ENCODE measurements at places on chromosomes 3 and 15.

DNA sequence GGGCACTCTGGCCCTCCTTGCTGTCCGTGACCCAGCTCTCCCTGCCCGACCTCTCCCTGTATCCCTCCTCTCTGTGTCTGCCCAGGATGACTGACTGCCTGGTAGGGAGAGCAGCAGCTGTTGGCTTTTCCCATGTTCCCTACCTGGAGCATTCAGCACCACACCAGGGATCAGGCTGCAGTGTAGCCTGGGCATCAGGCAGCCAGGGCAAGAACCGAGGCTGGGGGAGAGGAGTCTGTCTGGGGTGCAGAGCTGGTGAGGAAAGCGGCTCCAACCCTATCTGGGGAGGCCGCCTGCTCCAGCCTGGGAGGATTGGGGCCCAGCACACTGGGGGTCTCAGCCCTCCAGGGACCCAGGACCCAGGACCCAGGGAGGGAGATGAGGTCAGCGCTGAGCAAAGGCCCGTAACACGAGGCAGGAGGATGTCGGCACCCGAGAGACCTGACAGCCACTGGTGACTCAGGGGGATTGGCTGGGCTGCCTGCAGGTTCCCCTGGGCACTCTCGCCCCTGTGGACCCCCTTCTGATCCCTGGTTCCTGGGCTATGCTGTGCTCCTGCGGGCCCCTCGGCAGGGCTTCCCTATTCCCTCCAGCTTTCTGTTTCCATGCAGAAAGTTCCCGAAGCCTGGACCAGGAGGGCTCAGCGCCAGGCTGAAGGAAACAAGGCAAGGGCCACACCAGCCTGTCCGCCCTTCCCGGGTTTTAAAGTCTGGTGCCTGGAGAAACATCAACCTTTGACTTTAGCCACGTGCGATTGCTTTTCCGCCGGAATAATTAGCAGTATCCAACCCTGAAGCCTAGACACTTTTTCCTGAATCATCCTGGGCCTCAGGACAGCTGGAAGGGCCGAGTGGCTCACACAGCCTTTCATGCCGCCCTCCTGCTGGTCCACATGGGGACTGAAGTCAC, 128.2 kb upstream of the MEF2A start:
- DNase-seq: no peak

- DNase-seq: no peak
Observed at GRCh38 chr15:78280319-78281072, 16.1 kb downstream of the DNAJA4 start.

DNA sequence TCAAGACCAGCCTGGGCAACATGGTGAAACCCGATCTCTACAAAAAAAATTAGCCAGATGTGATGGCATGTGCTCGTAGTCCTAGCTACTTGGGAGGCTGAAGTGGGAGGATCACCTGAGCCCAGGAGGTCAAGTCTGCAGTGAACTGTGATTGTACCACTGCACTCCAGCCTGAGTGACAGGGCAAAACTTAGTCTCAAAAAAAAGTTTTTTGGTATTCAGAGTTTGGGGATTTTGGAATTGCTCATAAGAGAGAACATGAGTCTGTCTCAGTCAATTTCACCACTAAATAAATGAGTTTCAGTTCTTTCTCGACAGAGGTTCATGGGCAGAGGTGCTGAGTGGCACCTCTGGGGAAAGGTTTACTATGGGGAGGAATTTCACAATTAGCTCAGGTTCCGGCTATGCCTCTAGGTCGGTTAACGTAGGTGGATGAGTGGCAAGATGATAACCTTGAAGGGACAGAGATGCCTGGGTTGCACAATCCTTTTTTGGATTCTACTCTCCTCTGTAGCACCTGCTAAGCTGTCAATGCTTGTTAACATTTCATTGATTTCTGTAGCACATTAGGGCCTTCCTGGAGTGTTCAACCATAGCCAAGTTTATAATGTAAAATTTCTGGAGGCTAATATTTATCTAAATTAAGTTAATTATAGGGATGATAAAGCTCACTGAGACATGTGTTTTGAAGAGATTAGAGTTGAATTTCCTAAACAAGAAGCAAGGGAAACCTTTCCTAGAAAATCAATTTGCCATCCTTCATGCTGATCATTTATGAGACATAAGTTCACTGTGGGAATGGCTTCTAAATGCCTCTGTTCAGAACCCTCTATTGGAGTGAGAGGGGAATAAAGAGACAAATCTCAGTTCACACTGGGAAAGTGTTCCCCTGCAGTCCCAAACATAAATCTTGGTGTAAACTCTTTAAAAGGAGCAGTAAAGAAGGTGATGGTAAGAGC, 37.4 kb upstream of the DCP1A start:
- DNase-seq: no peak

GRCh38 chr3:45659661-45660566, 29.3 kb upstream of the SACM1L start:
- DNase-seq: peak; percentile 95

DNA sequence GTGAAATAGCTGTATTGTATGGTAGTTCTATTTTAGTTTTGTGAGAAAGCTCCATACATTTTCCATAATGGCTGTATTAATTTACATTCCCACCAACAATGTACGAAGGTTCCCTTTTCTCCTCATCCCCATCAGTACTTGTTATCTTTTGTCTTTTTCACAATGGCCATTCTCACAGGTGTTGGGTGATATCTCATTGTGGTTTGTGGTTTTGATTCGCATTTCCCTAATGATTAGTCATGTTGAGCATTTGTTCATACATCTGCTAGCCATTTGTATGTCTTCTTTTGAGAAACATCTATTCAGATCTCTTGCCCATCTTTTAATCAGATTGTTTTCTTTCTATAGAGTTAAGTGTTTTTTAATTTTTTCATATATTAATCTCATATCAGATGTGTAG, 931.9 kb downstream of the IGSF11 start:
- DNase-seq: no peak

DNA sequence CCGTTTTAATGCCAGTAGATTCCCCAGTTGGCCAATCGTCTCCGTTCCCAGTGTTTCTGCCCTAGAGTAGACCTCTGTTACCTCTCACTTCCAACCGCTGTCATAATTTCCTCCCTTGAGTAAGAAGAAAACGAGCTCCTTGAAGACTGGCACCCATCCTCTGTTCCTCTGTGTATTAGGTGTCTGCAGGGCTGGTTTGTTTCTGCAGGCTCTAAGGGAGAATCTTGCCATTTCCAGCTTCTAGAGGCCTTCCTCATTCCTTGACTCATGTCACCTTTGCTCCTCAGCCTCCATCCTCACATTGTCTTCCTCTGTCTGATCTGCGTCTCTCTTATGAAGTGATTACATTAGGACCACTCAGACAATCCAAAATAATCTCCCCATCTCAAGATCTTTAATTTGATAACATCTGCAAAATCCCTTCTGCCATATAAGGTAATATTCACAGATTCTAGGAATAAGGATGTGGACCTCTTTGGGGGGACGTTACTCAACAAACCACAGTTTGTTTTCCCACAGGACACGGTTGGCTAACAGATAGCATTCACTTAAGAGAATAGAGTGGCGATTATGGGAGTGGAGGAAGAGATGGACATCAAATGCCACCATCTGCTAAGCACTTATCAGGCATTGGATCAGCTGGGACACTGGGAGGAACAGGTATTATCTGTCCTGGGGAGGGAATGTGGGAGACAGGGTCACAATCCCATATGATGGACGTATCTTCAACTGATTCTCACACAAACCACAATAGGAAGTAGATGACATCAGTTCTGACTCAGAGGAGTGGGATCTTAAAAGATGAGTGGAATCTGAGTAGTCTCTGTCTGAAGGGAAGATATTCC, 17.1 kb downstream of the ARHGAP31 start:
- DNase-seq: peak; percentile 73

- no peak for DNase-seq
Observed at GRCh38 chr3:113222451-113223086, 11.2 kb downstream of the BOC start.

DNA sequence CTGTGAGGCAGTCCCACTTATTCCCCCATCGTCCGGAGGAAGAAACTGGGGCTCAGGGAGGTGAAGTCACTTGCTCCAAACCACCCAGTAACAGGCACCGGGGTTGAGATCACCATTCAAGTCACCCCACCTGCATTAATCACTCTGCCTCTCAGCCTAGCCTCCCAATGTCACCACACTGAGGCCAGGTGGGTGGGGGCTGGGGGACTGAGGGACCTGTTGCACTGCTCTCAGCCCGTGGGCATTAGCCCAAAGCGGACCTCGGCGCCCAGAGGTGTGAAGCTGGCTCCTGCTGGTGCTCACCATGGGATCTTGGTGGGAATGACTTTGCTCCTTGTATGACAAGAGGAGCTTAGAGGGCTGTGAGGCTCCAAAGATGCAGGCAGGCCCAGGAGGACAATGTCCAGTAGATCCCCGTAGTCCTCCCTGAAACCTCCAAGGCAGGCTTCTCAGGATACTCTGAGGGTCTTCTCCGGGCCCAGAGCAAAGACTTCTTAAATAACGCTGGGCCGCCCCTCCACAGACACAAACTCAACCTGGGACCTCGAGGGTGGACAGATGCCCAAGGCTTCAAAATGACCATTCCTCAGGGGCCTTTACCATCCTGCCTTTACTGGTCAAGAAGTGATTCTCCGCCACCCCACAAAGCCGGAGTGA, 1.7 kb downstream of the NT5DC2 start:
- no peak for DNase-seq

- no peak for DNase-seq
Observed at GRCh38 chr3:5731100-5731499, 543.6 kb downstream of the EDEM1 start.

GRCh38 chr3:36206956-36207580, 173.2 kb upstream of the STAC start:
- no peak for DNase-seq

GRCh38 chr3:156637480-156638022, 36.8 kb upstream of the TIPARP start:
- DNase-seq: no peak

Measured in fibroblast of villous mesenchyme (primary cell).